Hematopoietic multipotent progenitor cell treated with erythropoietin and hydrocortisone succinate and interleukin-3 and kit ligand, for 8 days (in vitro differentiated cells): ENCODE measurements at places on chromosomes 11 and 22.

GRCh38 chr11:70521475-70522308 lies 123.4 kb downstream of the CTTN start:
- DNase-seq: no peak

- DNase-seq: peak; percentile 64
Measured at GRCh38 chr11:250740-251299, 14.0 kb downstream of the PSMD13 start.

DNA sequence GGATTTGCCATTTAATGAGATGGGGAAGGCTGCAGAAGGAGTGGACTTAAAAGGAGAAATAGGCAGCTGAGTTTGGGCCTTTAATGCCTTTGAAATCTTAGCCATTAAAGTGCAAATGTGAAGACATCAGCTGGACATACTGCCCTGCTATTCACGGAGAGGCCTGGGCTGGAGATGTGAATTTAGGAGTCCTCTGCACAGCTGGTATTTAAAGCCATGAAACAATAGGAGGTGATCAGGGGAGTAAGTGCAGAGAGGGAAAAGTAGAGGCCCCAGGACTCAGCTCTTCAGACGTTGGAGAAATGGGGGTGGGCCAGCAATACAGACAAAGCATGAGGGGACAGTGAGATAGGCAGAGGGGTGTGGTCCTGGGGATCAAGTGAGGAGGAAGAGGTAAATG lies 16.6 kb downstream of the SLC3A2 start:
- DNase-seq: no peak

DNA sequence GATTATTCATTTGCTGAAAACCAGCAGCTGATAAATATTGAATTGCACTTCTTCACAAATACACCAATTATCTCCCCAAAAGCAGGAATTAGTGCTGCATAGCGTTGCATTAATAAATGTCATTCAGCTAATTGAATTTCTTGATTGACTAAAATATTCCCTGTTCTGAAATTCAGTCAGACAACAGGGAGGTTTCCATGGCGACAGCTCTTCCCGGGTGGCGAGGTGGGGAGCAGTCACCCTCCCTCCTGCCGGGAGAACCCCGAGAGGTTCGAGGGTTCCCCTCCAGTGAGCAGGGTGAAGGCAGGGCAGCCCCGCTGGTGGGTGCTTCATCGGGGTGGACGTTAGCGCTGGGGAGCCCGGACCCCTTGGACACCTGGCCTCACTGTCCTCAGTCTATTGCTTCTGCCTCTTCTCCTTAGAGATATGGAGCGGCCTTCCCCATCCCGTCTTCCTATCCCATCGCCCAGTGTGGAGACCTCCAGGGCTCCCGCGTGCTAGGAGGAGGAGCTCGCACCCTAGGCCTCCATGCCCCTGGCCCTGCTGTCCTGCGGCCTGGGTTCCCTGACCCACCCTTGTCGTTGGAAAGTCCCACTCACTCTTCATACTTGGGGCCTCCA lies 983.5 kb downstream of the BRD1 start:
- no peak for DNase-seq

DNA sequence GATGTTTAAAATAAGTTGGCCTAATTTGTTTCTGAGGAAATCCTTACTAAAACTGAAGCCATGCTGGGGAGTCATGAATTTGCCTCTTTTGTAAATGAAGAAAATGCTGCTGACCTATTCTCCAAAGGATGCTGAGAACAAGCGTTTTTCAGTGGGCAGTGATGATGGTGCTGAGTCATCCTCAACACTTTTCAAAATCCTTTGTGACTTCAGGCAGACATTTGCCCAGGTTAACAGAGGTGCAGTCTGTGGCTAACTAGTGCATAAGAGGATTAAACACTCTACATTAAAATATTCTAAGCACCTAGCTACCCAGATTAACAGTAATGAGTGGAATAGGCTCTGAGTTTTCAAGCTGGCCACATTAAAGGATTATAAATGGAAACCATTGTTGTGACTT lies 509.0 kb downstream of the DLG2 start:
- DNase-seq: no peak

DNA sequence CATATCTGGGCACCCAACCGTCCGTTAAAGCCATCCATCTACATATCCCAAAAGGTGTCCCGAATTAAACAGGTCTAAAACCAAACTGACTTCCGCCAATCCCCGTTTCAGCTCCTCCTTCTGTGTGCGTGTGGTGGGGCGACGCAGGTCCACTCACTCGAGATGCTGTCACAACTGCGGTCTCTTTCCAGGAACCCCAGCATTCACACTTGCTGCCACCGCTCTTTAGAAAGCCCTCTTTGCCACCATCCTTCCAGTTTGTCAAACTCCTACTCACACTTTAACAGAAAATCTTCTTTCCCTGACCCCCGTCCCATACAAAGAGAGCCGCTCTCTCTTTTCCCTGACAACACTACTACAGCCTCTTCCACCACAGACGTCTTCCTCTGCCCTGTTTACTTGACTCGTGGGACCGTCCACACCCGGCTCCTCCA lies 467 bp downstream of the ESS2 start:
- peak; percentile 45 for DNase-seq
